H7 (cell line): ENCODE measurements at places on chromosomes 7 and 10. TPM values are rescaled to one million over a fixed set of nuclear protein-coding genes. Genes with fewer than 3 reads are reported as not detected.

DNA sequence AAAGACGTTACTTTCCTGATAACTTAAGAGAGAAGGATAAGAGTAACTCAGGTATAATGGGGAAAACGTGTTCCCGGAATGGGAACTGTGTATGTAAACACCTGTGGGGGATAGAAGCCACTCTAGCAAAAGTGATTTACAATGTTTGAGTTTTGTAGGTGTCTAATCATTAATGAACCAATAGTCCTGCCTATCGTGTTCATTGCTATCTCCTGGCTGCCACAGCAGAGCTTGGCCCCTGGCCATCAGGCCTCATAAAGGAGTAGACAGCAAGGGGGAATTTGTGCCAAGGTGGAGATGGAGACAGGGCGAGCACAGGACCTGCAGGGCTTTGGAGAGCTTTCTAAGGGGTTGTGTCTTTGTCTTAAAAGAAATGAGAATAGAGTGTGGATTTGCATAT, 102.1 kb downstream of the GAD2 start:
- no peak for DNase-seq

DNA sequence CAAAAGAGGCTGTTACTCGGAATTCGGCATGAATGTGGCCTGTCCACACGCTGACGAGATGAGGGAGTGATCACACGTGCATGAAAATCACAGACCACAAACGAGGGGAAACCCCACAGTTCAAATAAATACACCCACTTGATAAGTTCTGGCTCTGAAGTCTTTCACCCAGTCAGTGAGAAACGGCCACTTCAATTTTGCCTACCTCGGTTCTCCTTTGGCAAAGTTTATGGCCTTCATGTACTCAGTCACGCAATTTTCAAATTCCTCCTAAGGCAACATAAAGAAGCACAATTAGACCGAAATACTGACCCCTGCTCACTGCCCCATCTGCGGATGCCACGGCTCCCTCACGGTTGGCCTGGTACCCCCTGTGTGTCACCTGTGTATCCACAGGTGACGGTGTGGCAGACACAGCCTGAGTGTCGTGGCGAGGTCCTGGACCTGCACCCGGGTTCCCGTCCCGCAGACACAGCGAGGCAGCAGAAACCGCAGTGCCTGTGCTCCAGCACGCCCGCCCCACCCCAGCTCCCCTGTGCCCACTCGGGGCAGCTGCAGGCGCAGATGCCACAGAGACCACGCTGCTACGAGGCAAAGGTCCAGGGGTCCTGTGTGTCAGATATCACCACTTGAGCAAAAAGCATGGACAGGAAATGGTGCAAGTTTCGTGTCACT, 1.4 kb downstream of the CFAP46 start:
- no peak for DNase-seq

- DNase-seq, result no peak
Measured at GRCh38 chr10:61793760-61794703, 107.5 kb upstream of the ARID5B start.

- no peak for DNase-seq
Measured at GRCh38 chr10:3074145-3074665, 6.9 kb downstream of the PFKP start.

- peak; percentile 32 for DNase-seq
Measured at GRCh38 chr7:93715234-93715633, 140.7 kb upstream of the CALCR start.

GRCh38 chr7:98281757-98282606, 496 bp downstream of the BRI3 start:
- DNase-seq, result peak; percentile 84

GRCh38 chr7:151585744-151586393, 66.2 kb upstream of the RHEB start:
- no peak for DNase-seq

DNA sequence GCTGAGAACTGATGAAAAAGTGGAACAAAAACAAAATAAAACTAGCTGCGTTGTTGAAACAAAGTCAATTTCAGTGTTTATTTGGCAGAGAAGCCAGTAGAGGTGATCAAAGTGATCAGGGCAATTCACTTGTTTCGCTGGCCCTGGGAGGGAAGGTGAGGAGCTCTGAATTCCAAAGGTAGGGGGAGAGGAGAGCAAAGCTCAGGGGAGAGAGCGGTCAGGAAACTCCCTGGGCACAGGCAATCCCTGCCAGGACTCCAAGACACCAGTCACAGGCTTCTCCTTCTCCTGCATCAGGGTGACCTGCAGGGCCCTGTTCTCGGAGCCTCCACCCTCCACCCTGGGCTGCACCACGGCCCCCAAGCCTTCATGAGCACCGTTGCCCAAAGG, 6.8 kb upstream of the KIAA1217 start:
- peak; percentile 90 for DNase-seq

DNA sequence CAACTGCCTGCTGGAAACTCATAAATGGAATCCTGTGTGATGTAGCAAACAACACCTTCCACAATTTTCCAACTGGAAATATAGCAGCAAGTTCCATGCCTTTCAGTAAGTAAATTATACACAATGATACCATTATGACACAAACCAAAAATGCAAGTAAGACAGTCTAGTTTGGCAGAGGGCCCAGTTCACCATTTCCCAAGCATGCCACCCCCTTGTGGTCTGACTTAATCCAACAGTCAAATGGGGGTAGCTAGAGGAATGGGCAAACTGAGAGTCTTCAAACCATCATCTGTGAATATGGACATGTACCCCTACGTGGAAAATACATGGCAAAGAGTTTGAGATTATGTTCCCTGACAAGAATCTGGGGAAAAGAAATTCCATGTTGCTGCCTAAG, 137.6 kb upstream of the VWC2 start:
- no peak for DNase-seq

GRCh38 chr7:48528646-48529045, 357.4 kb downstream of the ABCA13 start:
- DNase-seq, result peak; percentile 2

DNA sequence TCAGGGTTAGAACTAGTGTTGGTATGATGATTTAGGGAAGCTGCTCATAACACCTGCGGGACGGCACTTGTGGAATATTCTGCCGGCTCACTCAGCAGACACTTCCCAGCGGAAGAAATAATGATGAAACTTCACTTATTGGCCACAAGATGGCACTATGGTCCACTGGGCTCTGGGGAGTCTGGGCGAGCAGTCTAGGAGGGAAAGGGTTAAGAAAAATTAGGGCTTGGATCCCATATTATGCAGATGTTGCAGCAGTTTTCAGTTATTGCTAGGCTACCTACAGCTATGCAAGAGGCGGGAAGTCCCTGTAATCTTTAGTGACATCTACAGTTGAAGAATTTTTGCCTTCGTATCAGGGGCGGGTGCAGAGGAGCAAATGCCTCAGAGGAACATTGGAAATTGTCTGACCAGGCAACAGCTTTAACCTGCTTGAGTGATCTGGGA, 238.7 kb upstream of the PRSS58 start:
- DNase-seq, result peak; percentile 63

Gene ZNF680
- total RNA-seq, result not detected in 2 replicates

Gene SSC4D
- 19.6 and 25.5 TPM in 2 replicates for total RNA-seq

Gene EBF3
- total RNA-seq, result 0.76 and 1.4 TPM in 2 replicates

Gene SFTPA1
- total RNA-seq, result not detected in 2 replicates
